ENCODE measurements at places on chromosomes 3 and 15. TPM values are rescaled to one million over a fixed set of nuclear protein-coding genes. Genes with fewer than 3 reads are reported as not detected.

DNA sequence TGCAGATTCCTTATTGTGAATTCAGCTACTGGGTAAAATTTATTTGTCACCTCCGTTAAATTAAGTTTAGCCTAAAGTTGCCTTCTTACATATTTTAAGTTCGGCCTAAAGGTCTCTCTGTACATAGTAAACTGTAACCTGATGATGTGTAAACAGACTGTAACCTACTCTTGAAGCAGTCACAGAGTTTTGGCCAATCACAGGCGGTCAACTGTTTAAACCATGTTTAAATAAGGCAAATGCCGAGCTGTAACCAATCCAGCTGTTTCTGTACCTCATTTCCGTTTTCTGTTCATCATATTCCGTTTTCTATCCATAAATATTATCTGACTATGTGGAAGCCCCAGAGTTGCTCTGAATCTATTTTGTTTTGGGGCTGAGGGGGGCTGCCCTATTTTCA is 2.4 kb upstream of the ADAMTSL3 start:
- H3K36me3 ChIP-seq, result no peaks in the 10 kb centered on the region
- H3K27ac ChIP-seq, result no peak overlapping the region
- H3K4me3 ChIP-seq, result no peak overlapping the region
- DNase-seq, result no peak

PIERCE2 gene
- 1.8 TPM for total RNA-seq

LTF gene
- total RNA-seq, result 2.5 TPM

DNA sequence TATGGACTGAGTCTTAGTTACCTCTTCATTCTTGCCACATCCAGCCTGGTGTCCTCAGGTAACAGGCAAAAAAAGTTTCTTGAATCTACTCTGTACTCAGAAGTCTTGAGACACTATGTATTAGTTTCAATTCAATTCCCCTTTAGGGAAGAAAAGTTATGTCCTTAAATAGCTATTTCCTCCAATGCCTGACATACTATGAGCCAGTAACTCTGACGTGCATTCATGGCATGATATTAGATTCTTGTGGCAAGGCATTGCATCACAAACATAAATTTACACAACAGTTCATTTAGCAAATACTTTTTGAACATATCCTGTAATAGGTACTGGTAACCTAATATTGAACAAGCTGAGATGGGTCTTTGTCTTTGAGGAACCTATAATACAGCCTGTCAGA is 109.3 kb upstream of the FOXB1 start:
- H3K27ac ChIP-seq, result no peak overlapping the region
- no peaks in the 10 kb centered on the region for H3K27me3 ChIP-seq
- no peak overlapping the region for H3K4me3 ChIP-seq
- no peak for DNase-seq

- H3K4me3 ChIP-seq, result no peak overlapping the region
- H3K36me3 ChIP-seq, result no peaks in the 10 kb centered on the region
- H3K4me1 ChIP-seq, result no peaks in the 10 kb centered on the region
- DNase-seq, result no peak
- H3K27ac ChIP-seq, result no peak overlapping the region
Measured at GRCh38 chr15:48096813-48097212, 24.0 kb upstream of the SLC24A5 start.

PRR20G gene
- total RNA-seq, result not detected

KATNBL1 gene
- total RNA-seq, result 18.7 TPM

- H3K27ac ChIP-seq, result no peak overlapping the region
- no peak overlapping the region for H3K4me3 ChIP-seq
- no peaks in the 10 kb centered on the region for H3K36me3 ChIP-seq
- no peaks in the 10 kb centered on the region for H3K4me1 ChIP-seq
- DNase-seq, result no peak
- no peaks in the 10 kb centered on the region for H3K27me3 ChIP-seq
Measured at GRCh38 chr3:58991026-58991425, 58.8 kb downstream of the CFAP20DC start.

- no peak overlapping the region for H3K4me3 ChIP-seq
- no peaks in the 10 kb centered on the region for H3K27me3 ChIP-seq
- H3K27ac ChIP-seq, result no peak overlapping the region
- no peaks in the 10 kb centered on the region for H3K36me3 ChIP-seq
- DNase-seq, result no peak
- no peaks in the 10 kb centered on the region for H3K4me1 ChIP-seq
Measured at GRCh38 chr3:173737167-173737808, 339.7 kb downstream of the NLGN1 start.

BCHE gene
- total RNA-seq, result 53.8 TPM

DNA sequence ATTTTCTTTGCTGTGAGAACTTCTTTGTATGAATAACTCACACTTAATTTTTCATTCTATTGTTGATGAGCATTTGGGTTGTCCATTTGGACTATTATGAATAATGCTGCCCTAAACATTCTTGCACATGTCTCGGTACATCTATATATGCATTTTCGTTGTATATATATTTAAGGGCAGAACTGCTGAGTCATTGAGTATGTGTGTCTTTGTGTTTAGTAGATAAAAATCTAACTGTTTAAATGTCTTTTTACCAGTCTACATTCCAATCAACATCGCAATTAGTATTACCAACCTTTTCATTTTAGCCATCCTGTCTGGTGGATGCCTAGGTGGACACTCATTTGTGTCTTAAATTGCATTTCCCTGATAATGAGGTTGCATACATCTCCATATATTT is 144.4 kb downstream of the UACA start:
- no peaks in the 10 kb centered on the region for H3K36me3 ChIP-seq
- no peak for DNase-seq
- H3K27ac ChIP-seq, result no peak overlapping the region
- peaks cover 7% of the 10 kb centered on the region for H3K4me1 ChIP-seq
